Kasumi-1 (cell line): ENCODE measurements at places on chromosomes 4 and X.

DNA sequence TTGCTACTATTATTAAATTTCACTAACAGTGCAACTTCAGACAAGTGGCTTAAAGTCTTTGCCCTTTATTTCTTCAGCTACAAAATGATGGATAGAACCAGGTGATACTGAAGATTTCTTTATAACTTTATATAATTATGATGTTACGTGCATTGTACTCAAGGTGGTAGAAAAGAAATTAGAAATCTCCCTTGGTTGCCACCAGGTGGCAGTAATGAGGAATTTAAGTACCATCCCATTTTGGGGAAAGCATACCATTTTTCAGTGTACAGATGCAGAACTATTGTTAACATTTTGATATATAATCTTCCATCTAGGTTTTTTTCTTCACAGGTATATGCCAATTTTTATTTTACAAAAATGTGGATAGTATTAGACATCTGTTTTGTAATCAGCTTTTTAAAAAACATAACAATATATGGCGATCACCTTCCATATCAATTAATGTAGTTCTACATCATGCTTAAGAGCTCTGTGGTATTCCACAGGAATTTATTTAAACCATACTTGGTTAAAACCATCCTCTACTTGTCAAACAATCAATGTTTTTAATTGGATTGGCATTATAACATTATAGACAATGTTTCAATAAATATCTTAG lies 37.7 kb upstream of the RAB33B start:
- peak; percentile 66 for DNase-seq

DNA sequence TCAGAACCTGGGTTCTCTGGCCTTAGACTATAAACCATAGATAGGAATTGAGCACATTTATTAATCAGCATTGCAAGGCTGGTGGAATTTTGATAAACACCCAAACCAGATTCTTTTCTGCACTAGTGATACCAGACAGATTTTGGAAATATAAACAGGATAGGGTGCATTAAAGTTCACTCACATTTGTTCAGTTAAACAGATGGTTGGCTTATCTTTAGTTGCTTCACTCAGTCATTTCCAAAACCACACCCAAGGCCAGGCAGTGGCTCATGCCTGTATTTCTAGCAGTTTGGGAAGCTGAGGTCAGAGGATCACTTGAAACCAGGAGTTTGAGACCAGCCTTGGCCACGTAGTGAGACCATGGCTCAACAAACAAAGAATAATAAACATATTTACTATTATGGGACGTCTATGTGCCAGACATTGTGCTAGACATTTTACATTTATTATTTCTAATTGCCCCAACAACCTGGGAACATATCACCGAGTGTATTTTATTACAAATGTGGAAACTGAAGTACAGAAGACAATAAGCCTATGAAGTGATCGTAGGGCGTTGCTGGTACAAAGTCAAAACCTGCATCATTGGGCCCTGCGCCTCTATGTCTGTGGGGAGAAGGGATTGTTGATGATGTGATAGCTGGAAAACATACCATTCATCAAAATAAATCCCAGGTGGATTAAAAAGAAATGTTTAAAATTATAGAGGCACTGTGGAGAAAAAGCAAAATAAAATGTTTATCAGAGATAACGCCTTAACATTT lies 15.0 kb downstream of the ADD1 start:
- DNase-seq: no peak

DNA sequence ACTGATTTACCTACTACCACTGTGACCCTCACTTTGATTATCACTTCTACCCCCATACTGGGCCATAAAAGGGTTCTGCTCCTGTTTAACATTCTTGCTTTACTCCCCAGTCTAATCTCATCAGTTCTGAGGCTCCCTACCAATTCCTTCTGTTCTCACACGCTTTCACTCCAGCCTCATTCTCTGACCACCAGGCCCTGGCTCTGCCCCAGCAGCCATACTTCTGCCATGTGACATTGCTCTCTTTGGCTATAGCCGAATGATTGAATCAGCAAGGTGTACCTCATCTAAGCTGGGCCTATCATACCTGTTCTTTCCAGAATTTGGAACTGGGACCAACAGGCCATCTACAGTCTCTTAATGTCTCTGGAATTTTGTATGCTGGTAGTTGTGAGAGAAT lies 14.4 kb upstream of the ELF2 start:
- DNase-seq: no peak

- DNase-seq: no peak
These were observed 135.1 kb downstream of the MID1 start for GRCh38 chrX:10485326-10485725.

DNA sequence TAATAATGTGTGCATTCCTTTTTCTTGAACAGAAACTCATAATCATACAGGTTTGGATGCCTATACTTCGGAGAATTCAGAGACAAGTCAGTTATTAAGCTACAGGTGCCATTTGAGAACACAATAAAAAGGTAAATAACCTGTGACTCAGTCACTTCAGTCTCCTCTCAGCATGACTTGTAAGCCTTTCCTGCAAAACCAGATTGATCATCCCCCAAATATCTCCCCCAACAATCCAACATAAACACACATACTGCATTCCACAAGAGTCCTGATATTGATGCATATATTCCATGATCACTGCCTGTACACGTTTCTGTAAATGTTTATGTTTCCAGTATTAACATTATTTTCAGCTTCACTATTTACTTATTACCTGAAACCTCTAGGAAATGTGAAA lies 110.8 kb downstream of the PWWP3B start:
- no peak for DNase-seq

- no peak for DNase-seq
These were observed 8.2 kb downstream of the NAA11 start for GRCh38 chr4:79317711-79318110.

- no peak for DNase-seq
These were observed 73.9 kb downstream of the BMPR1B start for GRCh38 chr4:94831607-94832006.

GRCh38 chr4:23897564-23898109 lies 7.8 kb upstream of the PPARGC1A start:
- no peak for DNase-seq

GRCh38 chrX:78725287-78725686 lies 22.2 kb upstream of the LPAR4 start:
- no peak for DNase-seq

- DNase-seq: no peak
These were observed 13.1 kb upstream of the CCKAR start for GRCh38 chr4:26503427-26503826.

DNA sequence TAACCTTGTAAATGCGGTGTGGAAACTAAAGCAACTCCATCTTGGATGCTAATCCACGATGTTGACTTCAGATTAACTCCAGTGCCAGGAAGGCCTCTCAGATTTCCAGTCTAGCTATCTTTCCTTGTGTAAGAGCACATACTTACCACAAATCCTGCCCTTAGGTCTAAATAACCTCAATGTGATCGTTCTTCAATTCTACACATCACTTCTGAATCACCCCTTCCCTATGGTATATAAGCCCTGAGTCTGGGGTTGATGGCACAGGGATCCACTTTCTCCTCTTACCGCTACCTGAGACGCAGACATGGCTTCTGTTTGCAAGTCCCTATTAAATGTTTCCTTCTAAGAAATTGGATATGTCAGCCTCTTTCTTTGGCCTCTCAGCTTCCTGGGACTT lies 17.5 kb upstream of the ZNF41 start:
- no peak for DNase-seq

GRCh38 chrX:24890677-24891076 lies 125.1 kb downstream of the ARX start:
- no peak for DNase-seq

- DNase-seq: peak; percentile 68
These were observed 429 bp downstream of the UVSSA start for GRCh38 chr4:1347410-1347864.

GRCh38 chrX:129877401-129877800 lies 28.6 kb upstream of the UTP14A start:
- peak; percentile 20 for DNase-seq

GRCh38 chr4:15665753-15666365 lies 10.7 kb upstream of the FBXL5 start:
- peak; percentile 35 for DNase-seq

- DNase-seq: no peak
These were observed 60.2 kb upstream of the RPS6KA6 start for GRCh38 chrX:84248226-84248625.

DNA sequence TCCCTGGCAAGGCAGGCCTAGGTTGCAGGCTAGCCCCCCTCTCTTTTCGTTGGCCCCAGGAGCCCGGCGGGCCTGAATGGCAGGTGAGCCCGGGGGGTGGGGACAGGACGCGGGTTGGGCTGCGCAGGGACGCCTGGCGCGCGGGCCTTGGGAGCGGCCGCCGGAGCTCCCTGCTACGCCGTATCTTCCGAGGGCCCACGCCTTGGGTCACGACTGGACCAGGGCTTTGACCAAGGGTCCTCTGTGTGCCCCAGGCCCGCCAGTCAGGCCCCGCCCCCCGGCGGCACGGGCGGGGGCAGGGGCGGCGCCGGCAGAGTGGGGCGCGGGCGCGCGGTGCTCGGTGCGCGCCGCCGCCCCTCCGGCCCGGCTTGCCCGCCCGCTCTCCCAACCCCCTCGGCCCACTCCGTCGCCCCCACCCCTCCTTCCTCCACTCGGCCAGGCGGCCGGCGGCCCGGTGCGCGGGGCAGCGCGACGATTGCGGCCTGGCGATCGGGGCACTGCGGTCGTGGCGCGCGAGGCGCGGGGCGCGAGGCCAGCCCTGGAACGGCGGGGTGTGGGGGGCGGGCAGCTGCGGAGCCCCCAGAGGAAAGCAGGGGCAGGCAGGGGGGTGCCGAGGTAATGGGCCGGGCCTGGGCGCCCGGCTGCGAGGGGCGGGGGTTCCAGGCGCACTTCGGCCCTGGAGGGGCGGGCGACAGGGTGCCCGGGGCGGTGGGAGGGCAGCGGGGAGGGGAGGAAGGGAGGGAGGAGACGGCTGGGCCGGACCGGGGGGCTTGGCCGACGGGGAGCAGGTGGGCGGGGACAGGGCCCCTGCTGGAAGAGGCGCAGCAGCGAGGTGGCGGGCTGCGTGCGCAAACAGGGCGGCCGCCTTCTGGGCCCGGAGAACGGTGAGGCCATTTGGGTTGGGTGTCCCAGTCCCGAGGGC lies at the start of gene PRRG3:
Gene PRRG3, plus strand, starts transcription at position 798 of the 922 bp plus-strand sequence. CDS start 3,357 bp downstream, outside the sequence.
- DNase-seq: no peak

GRCh38 chrX:7164174-7164573 lies 16.2 kb upstream of the PUDP start:
- DNase-seq: no peak

- DNase-seq: no peak
These were observed 19.5 kb upstream of the NOCT start for GRCh38 chr4:138996090-138996489.

DNA sequence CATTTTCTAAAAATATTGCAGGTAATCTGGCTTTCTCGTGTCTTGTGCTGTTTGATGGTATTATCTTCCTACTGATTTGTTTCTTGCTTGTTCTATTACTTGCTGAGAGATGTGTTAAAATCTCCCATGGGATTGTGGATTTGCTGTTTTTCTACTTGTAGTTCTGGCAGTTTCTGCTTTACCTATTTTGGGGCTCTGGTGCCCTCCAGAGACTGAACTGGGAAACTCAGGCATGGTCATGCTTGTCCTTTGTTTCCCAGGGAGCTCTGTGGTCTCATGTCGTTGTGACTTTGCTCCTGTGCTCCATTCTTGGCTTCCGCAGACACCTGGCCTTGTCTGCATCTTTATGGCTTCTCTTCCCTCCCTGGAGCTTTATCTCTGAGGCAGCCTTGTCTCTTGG lies 39.5 kb downstream of the NSD2 start:
- peak; percentile 60 for DNase-seq

DNA sequence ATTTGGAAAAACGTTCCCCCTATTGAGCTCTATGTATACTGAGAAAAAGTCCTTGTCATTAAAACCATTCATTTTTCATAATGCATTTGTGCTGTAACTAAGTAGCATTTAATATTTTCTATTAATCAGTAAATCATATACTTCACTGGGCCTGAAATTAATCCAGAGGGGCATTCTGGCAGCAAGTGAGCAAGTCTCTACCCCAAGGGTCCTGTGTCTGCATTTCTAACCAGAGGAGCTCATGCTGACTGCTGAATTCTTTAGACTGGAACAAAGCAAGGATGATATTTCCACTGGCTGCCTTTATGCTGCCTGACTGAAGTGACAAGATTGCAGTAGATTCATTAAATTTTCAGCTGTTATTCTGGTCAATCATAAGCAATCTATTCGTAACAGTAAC lies 246.5 kb downstream of the SLITRK2 start:
- no peak for DNase-seq

DNA sequence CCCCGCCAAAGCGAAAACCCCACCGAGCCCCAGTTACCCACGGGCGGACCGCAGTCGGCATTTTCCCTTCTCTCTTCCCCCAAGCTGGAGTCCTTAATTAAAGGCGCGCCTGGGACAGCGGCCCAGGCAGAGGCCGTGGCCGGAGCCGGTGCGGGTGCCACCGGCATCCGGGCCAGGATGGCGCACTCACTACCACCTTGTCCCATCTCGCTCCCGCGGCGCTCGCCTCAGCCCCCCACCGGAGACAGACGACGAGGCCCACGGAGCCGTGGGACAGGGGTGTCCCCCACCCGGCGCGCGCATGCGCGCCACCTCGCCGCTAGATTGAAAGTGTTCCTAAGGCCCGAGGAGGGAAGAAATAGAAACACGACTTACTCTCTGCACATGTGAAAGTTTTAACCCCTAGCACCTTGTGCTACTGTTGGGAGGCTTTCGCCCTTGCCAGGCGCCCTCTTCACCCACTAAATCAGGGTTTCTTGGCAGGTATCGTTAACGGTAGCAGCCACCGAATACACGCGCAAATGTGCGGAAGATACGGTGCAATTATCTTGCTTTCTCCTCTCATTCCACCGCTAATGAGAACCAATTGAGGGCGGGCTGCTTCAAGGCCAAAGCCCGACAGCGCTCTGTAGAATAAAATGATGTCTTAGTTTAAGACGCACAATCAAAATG lies 64.3 kb upstream of the CCDC160 start:
- no peak for DNase-seq

DNA sequence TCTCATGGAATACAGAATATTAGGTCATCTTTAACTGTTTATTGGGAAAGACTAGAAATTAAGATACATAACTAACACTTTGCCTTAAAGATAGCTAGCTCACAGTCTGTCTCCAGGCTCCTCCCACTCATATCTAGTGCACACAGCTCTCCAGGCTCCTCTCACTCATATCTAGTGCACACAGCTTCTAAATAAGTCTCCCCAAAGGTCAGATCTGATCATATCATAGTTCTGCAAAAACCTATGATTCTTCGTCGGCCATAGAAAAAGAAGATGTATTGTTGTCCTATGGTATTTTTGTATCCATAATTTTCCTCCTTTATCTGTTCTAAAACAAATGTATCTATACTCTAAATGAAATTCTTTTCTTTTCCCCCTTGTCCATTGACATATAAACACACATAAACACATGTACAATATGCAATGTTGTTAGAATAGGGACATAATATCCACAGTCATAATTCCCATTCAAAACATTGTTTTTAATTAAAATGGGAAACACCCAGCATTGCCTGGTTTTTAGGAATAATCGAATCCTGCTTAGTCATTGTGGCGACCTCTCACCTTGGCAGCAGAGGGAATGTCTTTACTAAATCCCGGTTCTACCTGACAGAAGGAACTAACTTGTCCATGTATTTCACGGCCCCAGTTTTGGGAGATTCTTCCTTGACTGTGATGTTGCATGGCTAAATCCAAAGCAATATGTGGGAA lies 1282.0 kb downstream of the PCDH7 start:
- no peak for DNase-seq
